ENCODE measurements at places on chromosomes 2 and 18.

DNA sequence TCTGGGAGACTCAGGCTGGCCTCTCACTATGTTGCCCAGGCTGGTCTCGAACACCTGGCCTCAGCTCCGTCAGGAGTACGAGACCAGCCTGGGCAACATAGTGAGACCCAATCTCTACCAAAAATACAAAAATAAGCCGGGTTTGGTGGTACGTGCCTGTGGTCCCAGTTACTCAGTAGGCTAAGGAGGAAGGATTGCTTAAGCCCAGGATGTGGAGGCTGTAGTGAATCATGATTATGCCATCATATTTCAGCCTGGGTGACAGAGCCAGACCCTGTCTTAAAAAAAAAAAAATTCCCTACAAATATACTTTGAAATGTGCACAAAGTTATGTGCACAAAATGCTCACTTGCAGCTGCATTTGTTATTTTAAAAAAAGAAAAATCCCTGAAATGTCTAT, 26.3 kb upstream of the AGAP1 start:
- no peak for DNase-seq

GRCh38 chr2:43207553-43208300, 18.7 kb downstream of the ZFP36L2 start:
- DNase-seq = no peak

GRCh38 chr2:236858661-236859060, 227.0 kb upstream of the COPS8 start:
- no peak for DNase-seq

GRCh38 chr2:176463546-176463945, 194.3 kb downstream of the MTX2 start:
- DNase-seq = no peak

DNA sequence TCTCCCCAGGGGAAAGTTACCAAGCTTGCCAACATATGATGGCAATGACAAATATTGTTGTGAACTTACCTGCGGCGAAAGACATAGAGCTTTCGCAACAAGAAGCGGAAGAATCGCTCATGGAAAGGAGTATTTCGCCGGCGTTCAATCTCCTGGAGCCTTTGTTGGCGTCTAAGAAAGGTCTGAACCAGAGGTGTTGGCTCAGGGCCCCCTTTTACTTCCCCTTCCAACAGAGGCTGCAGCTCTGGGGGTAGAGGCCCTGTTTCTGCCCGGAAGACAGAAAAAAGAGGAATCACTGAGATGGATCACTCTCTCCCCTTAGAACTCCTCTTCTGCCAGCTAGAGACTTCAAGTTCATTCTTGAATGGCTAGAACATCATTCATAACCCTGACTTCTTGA, 10.8 kb downstream of the GGCX start:
- DNase-seq = no peak

All from AG20443 (cell line).